ENCODE measurements at places on chromosomes 7 and 10. TPM values are rescaled to one million over a fixed set of nuclear protein-coding genes. Genes with fewer than 3 reads are reported as not detected.

GRCh38 chr10:78931321-78932053 lies 137.3 kb upstream of the ZMIZ1 start:
- DNase-seq = no peak

DNA sequence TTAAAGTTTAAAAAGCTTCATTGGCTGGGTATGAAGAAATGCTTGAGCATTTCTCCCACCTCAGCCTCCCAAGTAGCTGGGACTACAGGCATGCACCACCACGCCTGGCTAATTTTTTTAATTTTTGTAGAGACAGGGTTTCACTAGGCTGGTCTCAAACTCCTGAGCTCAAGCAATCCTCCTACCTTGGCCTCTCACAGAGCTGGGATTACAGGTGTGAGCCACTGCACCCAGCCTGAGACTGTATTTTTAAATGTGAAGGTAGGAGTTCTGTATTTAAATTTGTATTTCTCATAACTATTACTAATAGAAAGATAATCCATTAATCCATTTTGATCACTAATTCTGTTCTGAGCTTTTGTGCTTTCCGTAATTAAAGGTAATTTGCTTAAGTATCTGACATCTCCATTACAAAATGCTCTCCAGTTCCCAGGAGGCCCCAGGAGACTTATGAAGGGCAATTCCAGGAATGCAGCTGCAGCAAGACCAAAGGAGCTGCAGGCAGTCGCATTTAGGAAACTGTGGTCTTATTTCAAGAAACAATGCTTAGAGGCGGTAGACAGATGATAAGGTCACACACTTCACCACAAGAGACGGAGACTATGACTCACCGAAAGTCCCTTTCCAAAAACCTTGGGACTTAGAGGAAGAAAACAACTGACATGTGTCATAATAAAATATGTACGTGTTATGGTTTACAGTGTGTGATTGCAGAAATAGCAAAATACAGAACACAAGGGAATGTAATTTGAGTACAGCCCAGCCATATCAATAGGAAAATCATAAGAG lies 23.3 kb downstream of the YAE1 start:
- no peak for DNase-seq

GRCh38 chr10:26696786-26697162 lies 727 bp upstream of the PDSS1 start:
- DNase-seq = no peak

- no peak for DNase-seq
These were observed 81.4 kb upstream of the PPP2R2D start for GRCh38 chr10:131819241-131820072.

- peak; percentile 66 for DNase-seq
These were observed 58.9 kb upstream of the NCAPG2 start for GRCh38 chr7:158763454-158764033.

GRCh38 chr7:2182461-2182860 lies 50.3 kb downstream of the MAD1L1 start:
- no peak for DNase-seq

DNA sequence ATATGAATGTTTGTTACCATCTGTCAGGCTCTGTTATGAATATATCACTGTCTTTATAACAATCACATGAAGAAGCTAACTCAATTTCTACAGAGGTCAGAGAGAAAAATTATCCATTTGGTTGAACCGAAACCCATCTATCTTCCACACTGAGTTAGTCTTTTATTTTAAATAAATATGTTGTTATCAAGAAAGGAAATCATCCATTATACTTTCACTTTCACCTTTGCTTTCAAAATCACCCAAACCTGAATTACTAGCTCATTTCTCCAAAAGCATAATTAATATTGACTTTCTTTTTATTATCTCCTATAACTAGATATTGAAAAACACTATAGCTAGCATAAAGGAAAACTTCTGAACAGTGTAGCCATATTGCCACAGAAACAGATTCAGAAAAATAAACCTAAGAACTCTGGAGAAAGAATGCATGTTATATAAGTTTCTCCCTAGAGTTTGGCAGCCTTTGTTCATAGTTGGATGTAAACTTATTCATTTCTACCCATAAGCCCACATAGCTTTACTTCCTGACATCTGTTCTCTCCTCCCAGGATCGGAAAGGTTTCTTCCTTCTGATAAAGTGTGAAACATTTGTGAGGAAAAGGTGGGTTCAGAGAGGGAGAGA lies 66.0 kb downstream of the NPSR1 start:
- no peak for DNase-seq

DNA sequence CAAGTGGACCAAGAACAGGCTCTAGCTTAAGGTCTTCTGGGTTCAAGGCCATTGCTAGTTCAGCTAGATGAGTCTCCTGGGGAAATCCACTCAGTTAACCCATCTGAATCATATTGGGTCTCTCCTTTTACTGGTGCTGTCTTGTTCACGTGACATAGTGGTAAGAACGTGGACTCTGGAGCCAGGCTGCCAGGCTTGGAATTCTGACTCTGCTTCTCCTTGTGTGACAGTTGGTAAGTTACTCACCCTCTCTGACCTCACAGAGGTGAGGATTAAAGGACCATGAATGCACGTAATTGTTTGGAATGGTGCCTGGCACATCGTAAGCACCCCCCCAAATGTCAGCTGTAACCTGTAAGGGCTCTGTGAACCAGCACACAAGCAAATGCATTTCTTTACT lies 9.7 kb upstream of the CALU start:
- no peak for DNase-seq

DNA sequence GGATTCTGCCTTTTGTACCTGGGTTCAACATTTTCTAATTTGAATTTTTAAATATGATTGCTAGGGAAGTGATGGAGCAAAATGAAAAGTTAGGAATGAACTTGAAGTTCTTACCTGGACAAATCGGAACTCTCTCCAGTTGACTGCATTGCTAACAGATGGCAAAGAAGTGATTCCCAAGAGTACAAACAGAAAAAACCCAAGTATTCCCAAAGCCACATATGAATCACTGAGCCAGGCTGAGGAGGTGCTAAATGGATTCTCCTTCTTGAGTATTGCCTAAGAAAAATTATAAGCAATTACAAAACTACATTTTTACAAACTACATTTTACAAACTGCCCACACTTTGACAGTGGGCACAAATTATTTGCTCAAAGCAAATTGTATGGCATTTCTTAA lies 25.9 kb downstream of the STEAP4 start:
- DNase-seq = no peak

GRCh38 chr7:151447312-151447711 lies 7.4 kb upstream of the CRYGN start:
- no peak for DNase-seq

- no peak for DNase-seq
These were observed 172.9 kb upstream of the BMPER start for GRCh38 chr7:33732462-33732861.

DNA sequence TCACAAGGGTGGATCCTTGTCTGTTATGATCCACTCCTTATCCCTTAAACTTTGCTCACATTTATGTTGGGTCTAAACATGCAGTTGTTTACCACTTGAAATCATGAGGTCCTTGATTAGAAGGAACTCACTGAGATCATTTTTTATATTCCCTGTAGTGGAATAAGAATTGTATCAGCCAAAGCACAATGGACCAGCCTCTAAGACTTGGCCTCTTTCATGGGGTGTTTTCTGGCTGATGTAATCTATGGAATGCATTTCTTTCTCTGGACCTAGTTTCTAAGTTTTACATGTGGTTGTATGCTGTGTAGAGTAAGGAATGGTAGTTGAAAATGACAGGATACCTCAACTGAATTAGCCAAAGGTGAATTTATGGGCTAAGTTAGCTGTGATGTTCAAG lies 376.6 kb downstream of the SORCS3 start:
- no peak for DNase-seq

DNA sequence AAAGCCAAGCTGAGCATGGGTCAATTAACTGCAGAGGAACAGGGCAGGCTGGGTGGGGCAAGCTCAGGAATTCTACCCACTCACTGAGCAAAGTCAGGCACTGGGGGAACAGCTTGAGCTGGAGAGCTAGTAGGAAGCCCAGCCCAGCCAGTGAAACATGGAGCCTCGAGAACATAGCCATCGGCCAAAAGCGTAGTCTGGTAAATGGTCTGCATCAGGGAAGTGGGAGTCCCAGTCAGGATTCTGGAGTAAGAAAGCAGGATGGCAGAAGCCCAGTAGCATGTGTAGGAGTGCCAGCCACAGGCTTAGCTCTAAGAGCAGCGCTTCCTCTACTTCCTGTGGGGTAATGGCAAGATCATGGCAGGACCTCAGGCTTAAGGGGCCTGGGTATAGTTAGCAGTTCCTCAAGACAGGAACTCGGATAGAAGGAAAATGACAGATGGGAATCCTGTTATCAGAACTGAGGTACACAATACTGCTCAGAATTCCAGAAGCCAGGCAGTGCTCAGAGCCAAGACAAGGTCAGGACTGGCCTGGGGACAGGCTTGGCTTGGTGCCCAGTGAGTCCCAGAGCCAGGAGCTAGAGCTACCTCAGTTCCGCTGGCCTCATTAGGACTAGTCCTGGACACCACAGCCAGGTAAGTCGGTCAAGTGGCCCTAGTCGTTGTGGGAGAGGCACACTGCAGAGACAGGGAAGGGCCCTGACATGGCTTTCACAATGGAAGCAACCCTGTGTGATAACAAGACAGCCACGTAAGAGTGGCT lies 65.4 kb upstream of the MXI1 start:
- peak; percentile 78 for DNase-seq

GRCh38 chr10:86099542-86100334 lies 266.9 kb downstream of the GRID1 start:
- DNase-seq = no peak

GRCh38 chr10:14047431-14047830 lies 283.3 kb downstream of the FRMD4A start:
- no peak for DNase-seq

- DNase-seq = no peak
These were observed 37.3 kb downstream of the VIPR2 start for GRCh38 chr7:159107161-159107892.

DNA sequence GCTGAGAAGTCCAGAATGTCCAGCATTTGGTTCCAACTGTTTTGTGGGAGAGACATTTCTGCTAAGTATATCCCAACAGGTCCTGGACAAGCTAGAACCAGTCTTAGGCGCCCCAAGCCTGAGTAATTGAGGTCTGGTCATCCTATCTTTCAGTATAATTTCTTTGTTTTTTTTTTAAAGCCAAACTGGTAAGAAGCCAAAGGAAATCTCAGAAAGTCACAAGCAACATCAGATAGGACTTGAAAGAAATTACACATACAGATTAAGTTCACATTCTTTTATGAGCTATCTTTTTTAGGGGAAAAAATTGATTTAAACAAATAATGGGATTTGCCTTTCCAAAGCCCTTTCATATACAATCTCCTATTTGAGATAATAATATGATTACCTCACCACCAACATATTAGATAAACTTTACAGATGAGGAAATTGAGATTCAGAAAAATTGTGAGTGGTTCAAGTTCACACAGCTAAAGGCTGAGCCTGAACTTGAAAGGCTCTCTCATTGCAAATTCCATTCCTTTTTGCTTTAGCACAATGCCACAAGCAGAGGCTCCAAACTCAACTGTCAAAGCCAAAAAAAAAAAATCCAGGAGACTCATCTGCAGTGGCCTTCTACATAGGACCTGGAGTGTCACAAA lies 15.0 kb downstream of the PDLIM1 start:
- DNase-seq = peak; percentile 67

GRCh38 chr7:24341691-24342413 lies 57.9 kb downstream of the NPY start:
- DNase-seq = peak; percentile 6

DNA sequence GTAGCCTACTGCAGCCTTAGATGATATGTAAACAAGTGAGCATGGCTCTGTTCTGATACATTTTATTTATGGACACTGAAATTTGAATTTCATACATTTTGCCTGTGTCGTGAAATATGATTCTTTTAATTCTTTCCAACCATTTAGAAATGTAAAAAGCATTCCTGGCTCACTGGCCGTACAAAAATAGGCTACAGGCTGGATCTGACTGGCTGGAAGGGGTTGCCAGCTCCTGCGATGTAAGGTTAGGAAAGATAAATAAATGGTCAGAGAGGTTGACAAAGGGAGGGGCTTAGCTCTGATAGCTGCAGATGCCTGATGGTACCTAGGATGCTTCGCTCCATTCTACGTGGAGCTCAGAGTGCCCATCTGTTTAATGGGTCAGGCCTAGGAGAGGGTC lies 3.4 kb downstream of the ADCYAP1R1 start:
- no peak for DNase-seq

GRCh38 chr10:20073167-20073566 lies 256.9 kb downstream of the PLXDC2 start:
- DNase-seq = no peak

DNA sequence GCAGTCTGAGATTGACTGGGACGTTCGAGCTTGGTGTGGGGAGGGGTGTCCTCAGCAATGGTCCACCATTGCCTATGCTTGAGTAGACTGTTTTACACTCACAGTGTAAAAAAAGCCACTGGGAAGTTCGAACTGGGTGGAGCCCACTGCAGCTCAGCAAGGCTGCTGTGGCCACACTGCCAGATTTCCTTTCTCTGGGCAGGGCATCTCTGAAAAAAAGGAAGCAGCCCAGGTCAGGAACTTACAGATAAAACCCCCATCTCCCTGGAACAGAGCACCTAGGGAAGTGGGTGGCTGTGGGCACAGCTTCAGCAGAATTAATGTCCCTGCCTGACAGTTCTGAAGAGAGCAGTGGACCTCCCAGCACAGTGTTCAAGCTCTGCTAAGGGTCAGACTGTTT lies 80.3 kb downstream of the BICC1 start:
- no peak for DNase-seq

DNA sequence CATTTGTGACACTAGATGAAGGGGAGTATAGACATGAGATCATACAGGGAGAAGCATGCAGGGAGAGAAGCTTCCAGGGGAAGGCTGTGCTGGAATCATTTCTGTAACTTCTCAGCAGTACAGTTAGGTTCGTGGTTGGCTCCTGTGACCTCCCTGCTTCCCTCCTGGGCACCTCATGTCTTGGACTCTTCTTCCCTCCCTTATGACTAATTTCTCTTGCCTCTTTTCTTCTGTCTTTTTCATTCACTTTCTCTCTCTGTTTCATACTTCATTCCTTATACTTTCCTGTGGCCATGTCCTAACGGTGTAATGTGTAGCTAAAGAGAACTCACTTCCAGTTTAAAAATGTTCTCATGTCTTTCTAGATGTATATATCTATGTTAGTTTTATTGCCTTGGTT lies 19.1 kb upstream of the HKDC1 start:
- no peak for DNase-seq

DNA sequence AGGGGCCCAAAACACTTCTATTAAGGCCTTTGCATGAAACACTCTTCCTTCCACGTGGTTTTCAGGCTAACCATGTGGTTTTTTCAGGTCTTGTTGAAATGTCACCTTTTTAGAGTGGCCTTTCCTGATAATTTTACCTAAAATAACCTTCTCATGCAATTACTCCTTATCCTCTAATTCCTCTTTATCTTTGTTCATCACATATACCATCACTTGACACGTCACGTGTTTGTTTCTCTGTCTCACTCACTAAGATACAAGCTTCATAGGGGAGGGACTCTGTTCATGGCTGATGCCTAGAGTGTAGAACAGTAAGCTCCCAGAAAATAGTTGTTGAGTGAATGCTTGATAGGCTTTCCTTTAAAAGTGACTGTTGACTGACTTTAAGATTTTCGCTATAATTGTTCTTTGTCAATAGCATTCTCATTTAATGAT lies 63.7 kb downstream of the ST7 start:
- no peak for DNase-seq

CTTNBP2 gene
- 19.4 TPM for total RNA-seq

PCDH15 gene
- total RNA-seq = not detected

CADPS2 gene
- 33.1 TPM for total RNA-seq

ARL5B gene
- 12.4 TPM for total RNA-seq

TMEM213 gene
- not detected for total RNA-seq

TFR2 gene
- not detected for total RNA-seq

ABCB1 gene
- 3.4 TPM for total RNA-seq

CTAGE15 gene
- total RNA-seq = 5.9 TPM

FRMD4A gene
- total RNA-seq = 14.7 TPM

Data from thyroid gland (tissue), 4 donors.